ENCODE measurements at places on chromosomes 6 and 20.

DNA sequence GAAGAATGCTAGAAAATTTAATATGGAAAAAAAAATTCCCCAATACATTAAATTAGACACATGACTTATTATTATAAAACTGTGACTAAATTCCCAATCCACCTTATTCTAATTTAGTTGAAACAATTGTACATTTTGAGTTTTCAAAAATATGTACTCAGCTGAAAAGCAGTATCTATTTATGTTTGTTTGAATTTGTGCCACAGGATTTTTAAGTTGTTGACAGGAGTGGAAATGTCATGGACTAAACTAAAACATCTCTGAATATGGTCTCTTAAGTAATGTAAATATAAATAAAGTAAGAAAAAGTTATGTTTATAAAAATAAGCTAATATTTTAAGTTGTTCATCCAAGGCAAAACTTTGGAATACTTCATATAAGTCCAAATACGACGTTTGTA, 86.9 kb downstream of the COL21A1 start:
- no peak for DNase-seq

DNA sequence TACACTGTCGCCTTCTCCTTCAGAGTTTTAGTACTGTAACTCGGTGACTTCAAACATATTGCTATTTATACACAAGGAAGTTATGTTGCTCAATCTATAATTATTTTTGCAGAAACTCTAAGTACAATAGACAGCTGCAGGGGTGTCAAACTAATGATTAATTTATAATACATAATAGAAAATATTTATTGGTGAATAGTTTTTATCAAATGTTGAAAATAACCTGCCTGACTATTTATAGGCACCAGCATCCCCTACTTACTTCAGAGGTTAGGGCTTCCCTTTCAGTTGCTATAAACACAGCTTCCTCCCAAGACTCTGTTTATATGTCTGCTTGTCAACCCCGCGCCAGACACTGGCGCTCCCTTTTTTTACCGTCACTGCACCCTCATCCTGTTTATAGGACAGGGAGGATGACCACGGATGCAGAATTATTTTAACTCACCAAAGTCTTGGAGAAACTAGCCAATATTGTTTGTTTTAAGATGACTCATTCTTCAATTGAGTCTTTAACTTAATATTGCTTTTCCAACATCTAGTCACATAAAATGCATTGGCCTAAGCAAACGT, 225.0 kb downstream of the ALDH8A1 start:
- DNase-seq: no peak

- no peak for DNase-seq
Observed at GRCh38 chr20:36607586-36608387, 2.2 kb downstream of the RAB5IF start.

- no peak for DNase-seq
Observed at GRCh38 chr6:14728396-14729024, 517.4 kb upstream of the JARID2 start.

DNA sequence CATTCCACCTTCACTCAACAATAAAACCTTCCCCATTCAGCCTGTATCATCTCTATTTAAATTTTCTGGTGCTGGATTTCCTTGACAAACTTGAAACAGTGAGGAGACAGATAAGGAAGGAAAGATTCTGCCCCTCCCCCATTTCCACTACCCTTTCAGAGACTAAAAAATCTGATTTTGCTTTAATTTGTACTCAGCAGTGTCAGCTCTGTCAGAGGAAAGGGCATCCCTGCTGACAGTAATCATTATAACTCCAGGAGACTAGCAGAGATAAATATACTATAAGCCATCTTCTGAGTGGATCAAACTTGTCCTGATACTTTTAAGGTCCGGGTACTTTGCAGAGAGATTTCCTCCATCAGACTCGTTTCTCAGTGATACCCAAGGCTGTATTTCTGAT, 155.6 kb downstream of the SAMD5 start:
- DNase-seq: no peak

GRCh38 chr6:39416728-39417127, 94.2 kb upstream of the KCNK16 start:
- DNase-seq: no peak

- no peak for DNase-seq
Observed at GRCh38 chr20:38545771-38546170, 35.2 kb upstream of the ADIG start.

DNA sequence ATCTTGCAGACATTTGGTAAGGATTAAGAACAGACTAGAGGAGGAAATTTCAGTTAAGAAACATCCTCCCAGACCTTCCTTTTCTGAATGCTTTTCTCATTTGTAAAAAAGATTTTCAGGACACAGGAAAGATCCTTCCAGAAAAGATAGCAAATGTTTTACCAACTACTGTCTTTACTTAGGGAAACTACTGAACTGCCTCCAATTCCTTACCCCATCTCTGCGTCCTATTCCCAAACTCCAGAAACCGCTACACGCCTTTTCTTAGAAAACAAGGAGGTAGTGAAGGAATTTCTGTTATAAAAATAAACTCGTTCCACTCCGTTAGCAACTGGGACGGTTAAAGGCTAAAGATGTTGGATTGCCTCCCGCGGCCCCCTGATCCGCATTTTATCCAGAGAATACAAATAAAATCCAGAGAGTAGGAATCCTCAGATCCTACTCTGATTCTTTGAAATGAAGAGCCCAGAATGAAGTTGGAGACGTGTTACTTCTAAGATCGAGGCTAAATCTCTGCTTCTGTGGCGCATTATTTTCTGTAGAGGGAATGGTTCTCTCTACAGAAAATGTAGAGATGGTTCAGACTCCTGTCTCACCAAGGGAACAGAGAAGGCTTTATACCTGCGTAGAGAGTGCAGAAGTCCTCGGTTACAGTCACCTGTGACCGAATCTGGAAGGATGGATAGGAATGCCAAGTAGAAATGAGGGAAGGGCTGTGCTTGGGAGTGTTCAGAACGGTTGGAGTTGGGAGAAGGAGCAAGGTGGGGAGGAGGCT, 133.0 kb downstream of the GPX5 start:
- no peak for DNase-seq

DNA sequence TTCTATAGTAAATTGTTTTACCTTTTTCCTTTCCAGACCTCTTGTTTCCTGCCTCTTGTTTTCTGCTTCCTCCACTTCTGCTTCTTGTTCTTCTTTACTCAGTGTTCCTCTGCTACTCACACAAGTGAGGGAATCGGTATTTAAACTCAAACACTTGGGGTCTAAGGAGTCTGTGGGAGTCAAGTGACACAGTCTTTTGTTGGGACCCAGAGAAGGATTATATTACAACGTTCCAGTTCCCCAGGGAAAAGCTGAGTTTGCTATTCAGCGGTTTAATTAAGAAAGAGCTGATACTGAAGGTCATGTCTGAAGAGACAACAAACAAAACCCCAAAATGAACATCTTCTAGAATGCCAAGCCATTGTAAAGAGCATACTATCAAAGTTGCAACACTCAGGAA, 107.8 kb upstream of the CITED2 start:
- no peak for DNase-seq

- no peak for DNase-seq
Observed at GRCh38 chr6:32189742-32190053, 304 bp downstream of the PBX2 start.

DNA sequence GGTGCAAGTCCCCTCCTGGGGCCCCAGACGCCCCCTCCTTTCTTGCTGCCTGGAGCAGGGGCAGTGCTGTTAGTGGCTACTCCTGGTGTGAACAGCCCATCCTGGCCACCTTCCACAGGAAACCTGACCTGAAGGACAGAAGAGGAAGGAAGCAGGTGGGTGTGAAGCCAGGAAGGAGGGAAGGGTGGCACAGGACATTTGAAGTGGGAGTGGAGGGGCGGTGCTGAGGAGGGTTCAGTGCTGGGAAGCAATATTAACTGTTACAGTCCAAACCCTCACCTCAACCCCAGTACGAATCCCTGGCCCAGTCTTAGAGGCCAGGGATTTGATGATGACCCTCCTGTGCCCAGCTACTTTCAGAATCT, 766 bp downstream of the PRICKLE4 start:
- DNase-seq: no peak

DNA sequence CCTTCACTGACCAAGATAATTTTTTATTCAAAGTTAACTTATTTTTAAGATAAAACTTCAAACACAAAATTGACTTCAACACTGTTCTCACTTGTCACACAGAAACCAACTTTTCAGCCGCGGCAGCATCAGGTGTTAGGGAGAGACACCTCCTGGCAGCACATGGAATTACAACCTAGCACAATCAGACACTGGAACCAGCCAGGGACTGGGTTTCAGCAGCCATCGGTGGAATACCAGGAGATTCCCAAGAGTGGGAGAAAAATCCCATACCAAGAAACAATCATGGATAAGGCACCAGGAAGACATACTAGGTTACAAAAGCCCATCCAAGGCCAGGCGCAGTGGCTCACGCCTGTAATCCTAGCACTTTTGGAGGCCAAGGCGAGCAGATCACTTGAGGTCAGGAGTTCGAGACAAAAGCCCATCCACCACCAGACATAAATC, 70.0 kb downstream of the SNX5 start:
- DNase-seq: peak; percentile 27

DNA sequence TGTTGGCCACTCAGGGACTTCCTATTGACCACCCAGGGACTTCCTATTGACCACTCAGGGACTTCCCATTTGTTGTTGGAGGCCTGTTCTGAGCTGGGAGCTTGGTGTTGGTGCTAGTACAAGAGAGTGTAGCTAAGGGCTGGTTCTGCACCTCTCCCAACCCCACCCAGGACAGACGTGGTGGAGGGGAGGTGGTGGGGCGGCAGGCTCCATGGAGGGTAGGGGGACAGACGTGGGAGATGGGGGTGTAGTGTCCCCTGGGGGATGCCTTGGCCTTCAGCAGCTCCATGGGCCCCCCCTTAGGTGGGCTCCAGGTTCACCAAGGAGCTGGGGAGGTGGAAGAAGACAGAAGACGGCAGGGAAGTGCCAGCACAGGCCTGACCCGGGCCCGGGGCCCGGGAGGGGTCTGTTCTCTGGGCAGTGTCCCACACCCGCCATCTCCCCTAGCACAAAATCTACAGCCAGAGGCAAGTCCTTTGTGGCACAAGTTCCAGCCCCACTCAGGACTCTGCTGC, 33.9 kb downstream of the CHRNA4 start:
- DNase-seq: no peak

DNA sequence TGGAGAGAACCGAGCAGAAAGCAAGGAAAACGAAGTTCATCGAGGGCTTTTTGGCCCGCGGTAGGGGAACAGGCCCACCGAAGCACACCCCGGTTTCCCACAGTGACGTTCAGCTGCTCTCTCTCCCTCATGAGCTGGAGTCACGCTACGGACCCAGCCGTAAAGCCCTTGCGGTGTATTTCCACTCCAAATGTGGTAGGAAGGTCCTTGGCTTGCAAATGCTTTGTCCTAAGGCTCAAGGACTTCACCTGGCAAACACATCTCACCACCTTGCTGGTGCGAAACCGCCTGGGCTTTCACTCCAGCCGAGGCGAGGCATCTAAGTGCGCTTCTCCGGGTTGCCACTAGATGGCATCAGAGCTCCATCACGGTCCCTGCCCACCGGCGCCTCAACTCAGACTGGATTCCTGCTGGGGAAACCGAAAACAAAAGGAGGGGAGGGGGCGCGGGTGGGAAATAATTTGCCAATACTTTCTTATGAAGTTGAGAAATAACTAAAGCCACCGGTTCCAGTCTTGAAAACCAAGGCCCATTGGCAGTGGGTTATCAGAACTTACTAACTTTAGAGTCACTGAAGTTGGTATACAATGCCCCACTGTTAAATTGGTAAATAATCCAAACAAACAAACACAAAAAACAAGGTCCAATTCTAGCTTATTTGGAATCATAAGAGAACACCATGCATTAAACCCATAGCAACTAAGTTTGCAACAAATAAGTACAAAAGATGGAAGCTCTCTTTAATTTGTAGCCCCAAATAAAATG, 13.4 kb upstream of the FOXC1 start:
- DNase-seq: peak; percentile 37

Data from effector CD8-positive, alpha-beta T cell (primary cell).